ENCODE measurements at places on chromosomes 16 and 17.

GRCh38 chr17:38745545-38745944 lies 2.6 kb downstream of the PCGF2 start:
- DNase-seq, result no peak

- DNase-seq, result no peak
These were observed 2.9 kb upstream of the SYT17 start for GRCh38 chr16:19165101-19165500.

DNA sequence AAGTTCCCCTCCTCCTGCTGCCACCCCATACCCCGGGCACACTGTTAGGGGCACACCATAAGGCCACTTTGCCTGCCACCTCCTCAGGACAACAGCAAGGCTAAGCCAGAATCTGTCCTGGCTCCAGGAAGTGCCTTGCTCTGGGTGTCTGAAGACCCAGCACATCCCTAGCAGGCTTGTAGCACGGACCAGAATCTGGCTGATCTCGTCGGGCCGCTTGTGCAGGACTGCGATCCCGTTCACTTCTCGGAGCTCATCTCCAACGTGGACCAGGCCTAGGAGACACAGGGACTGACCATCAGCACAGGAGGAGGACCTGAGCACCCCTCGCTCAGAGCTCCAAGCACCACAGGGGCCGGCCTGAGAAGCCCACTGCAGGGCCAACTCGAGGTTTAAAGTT lies 7.4 kb downstream of the MPP3 start:
- no peak for DNase-seq

GRCh38 chr16:89153848-89154271 lies 17.7 kb upstream of the CDH15 start:
- no peak for DNase-seq

GRCh38 chr16:87966685-87967185 lies 15.5 kb downstream of the BANP start:
- no peak for DNase-seq

- DNase-seq, result no peak
These were observed 4.1 kb downstream of the AOC3 start for GRCh38 chr17:42855048-42855596.

DNA sequence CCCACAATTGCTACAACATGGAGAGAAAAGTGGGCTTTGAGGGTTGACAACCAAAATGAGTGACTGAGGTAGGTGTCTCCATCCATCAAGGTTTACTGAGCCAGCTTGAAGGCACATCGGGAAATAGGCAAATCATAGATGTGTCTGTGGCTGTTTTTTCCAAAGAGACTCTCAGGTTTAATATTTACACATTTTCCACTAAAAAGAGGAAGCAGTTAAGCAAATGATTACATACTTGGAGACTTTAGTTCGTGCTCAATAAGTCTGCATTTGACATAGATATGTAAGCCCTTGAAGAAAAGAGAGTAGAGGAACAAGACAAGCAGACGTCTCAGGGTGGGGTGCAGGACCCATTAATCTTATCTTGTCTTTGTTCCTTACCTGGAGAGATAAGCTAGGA lies 148.9 kb upstream of the COX10 start:
- no peak for DNase-seq

GRCh38 chr17:67689534-67690177 lies 28.1 kb upstream of the NOL11 start:
- peak; percentile 62 for DNase-seq

GRCh38 chr16:11556945-11557720 lies 29.6 kb downstream of the LITAF start:
- DNase-seq, result no peak

DNA sequence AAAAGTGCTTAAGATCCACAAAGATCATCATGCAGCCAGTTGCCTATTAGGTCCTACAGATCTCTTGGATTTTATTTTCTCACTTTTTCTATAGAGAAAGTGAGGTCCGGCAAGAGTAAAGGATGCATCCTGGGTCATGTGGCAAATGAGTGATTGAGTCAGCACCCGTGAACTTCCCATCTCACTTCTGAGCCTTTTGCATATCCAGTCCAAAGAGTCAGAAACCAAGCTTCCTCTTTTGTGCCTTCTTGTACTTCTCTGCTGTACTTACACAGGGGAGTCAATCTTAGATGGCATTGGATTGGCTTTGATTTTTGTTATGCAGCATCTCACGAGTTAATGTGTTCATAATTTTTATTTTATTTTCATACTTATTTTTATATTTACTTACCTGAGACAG lies 114.2 kb upstream of the IRX5 start:
- no peak for DNase-seq

DNA sequence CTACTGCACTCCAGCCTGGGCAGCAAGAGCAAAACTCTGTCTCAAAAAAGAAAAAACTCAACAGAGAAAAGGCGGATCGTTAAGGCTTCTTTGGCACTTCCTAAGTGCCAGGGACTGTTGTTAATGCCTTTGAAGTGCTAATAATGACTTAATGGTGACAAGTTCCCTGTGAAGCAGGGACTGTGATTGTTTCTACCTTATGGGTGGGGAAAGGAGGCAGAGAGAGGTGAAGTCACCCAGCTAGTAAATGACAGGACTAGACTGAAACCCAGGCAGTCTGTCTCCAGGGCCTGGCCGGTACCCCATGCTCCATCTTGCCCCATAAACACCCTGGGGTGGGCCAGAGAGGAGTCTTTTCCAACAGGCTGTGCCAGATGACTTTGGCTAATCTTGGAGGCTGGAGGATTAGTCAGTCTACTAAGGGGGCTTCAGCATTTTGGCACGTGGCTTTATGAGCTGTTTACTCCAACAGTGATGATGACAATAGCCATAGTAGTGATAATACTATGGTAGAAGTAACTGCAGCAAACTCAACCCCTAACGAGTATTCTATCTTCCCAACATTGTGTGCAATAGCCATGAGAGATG lies 26.9 kb downstream of the ABCC1 start:
- DNase-seq, result no peak

- DNase-seq, result no peak
These were observed 1.0 kb downstream of the ORAI3 start for GRCh38 chr16:30949650-30950515.

- DNase-seq, result no peak
These were observed 4.6 kb upstream of the ADCY7 start for GRCh38 chr16:50261707-50262235.

DNA sequence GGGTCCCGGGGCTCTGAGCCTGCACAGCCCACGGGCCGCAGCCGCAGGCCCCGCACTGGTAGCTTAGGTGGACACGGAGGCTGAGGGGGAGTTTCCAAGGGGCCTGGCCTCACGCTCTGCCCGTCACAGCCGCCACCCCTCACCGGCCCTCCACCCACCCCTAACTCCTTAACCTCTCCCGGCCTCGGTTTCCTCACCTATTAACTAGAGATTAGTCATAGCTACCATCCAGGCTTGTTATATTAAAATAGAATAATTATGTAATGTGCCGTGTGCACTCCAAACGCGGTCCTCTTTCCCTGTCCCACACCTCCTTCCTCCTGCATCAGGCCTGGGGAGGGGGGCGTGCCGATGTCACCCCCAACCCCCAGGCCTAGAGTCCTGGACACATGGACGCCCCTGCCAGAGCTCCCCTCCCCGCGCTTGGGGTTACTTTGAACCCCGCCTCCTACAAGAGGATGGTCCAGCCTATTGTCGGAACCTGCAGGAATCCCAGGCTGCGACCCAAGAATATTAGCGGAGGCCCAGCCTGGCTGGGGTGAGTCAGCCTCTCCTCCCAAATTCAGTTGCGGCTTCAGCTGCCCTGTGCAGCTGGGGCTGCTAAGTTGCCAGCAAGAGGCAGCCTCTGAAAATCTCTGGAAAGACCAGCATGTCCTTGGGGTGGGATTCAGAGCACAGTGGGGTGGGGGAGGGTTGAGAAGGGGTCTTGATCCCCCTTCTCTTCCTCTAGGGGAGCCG lies 17.3 kb downstream of the SOCS3 start:
- DNase-seq, result no peak

DNA sequence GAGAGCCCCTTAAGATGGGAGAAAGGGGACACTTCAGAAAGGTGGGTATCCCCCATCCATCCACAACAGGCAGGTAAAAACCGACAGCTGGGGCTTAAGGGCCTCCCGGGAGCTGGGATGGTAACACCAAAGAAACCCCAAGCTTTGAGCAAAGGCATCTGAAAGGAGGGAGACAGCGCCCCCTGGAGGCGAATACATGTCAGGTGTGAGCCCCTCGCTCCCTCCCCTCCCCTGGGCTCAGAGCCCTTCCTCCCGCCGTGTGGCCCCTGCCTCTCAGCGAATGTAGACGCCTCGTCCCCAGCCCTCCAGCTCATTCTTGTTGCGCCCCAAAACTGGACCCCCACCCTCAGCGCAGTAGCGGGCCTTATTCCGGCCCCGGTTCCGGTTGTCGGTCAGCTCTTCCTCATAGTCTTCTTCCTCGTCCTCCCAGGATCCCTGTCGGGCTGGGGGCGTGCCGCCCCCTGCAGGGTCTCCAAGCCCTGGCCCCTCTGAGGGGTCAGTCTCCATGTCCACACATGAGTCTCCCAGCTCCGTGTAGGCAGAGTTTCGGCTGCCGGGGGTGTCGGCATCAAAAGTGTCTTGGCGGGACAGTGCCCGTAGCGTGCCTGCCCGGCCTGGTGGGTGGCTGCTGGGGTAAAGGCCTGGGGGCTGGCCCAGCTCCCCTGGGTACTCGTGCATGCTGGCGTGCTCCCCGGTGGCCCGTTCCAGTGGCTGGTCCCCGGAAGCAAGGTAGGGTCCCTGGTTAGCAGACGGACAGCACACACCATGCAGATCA lies 9.1 kb upstream of the ARL5C start:
- no peak for DNase-seq

DNA sequence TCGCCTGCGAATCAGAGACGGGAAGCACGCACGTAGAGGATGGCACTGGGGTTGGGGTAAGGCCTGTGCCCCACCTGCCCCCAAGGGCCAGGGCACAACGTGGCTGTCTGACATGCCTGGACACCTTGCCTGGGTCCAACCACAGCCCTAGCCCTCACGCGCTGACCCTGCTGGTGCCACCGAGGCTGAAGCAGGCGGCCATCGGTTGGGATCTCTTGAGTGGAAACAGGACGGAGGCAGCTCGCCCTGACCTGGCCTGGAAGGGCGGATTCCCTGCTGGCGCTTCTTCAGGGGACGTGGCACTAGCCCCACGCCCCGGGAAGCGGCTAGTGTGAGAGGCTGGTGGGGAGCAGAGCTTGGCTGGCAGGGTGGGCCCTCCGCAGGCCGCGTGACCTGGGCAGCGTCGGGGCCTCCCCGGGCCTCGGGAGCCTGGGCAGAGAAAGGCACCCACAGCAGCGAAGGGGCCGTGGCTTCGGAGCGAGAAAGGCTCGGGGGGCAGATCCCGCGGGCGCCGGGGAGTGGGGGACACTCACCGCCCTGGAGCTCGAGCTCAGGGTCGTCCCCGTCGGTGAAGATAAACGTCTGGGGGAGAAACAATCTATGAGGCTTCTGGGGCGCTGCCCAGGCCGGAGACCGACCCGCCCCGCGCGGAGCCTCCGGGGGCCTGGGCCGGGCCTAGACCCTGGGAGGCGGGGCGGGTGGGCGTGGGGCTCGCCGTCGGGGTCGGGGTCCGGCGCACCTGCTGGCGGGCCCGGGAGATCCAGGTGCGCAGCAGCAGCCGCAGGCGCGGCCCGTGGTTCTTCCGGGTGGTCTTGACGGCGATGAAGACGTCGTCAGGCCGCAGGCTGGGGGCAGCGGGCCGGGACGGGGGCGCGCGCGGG lies 610 bp downstream of the RFNG start:
- no peak for DNase-seq

DNA sequence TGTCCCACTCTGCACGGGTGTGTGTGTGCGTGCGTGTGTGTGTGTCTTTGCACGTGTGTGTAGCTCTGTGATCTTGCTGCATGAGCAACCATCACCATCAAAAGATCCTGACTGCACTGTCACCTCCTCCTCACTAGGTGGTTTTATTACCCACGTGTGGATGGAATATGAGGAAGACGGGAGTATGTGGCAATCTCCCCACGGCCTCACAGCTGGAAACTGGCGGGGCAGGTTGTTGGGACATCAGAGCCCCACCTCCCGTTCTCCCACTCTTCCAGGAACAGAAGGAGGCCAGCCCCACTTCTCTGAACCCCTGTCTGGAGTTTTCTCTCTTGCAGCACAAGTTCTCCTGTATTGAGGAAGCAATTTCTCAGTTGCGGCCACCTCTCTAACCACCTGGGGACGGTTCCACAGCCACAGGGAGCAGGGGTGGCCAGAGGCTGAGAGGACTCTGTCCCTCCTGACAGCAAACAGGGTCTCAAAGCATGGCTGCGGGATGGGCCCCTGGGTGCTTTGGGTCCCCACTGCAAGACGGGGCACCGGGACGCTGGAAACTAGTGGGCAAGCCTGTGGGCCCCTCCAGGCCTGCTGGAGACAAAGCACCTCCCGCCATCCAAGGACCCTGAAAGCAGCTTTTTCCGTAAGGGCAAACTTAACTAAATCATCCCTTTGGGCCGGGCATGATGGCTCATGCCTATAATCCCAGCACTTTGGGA lies 27.9 kb upstream of the ATP2C2 start:
- no peak for DNase-seq

DNA sequence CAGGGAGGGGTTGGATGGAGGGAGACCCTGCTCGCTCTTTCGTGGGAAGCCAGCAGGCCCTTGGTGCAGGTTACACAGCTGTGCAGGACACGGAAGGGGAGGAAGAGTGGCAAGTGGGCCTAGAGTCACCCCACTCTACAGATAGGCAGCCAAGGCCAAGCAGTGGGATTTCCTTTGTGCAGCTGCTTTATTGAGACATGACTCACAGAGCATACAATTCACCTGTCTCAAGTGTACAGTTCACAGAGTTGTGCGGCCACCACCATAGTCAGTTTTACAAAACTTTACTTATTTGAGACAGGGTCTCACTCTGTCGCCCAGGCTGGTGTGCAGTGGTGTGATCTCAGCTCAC lies 91.2 kb upstream of the CIBAR2 start:
- DNase-seq, result no peak

- DNase-seq, result peak; percentile 66
These were observed 34.4 kb downstream of the HNF1B start for GRCh38 chr17:37710344-37710886.

- no peak for DNase-seq
These were observed 12.0 kb downstream of the UNC13D start for GRCh38 chr17:75832164-75832651.

DNA sequence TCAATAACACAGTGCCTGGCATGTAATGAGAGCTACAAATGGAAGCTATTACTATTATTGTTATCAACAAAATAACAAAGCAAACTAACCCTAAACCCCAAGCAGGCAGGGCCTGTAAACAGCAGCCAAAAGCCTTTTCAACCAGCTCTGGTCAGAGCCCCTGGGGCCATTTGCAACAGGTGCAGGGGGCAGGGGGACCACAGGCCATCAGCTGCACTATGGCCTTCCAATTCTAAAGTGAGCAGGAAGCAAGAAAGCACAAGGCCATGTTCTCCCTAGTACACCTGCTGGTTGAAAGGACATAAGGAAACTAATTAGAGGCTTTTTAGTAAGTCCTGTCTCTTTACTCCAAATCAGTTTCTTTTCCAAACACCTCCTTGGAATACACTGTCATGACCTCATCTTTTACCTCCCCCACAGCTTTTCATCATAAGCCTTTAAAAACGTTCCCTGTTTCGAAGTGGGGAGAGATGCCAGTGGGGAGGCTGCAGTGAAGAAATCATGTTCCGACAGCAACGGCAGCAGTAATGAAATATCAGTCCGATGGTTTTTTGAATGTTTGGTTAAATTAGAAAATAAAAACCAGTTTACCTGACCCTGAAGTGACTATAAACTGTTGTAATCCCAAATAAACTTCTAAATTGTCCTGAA lies 68.4 kb upstream of the GSG1L start:
- no peak for DNase-seq

GRCh38 chr16:88639231-88640038 lies 1.1 kb downstream of the IL17C start:
- DNase-seq, result no peak

Data from glomerular endothelial cell (primary cell).